ENCODE measurements at places on chromosomes 7 and 10. TPM values are rescaled to one million over a fixed set of nuclear protein-coding genes. Genes with fewer than 3 reads are reported as not detected.

Gene GRID2IP
- total RNA-seq, result not detected

Gene DLX5
- not detected for total RNA-seq

Gene DPP6
- not detected for total RNA-seq

Gene AGAP5
- 1.8 TPM for total RNA-seq

Gene ADIRF
- total RNA-seq, result 2.3 TPM

Gene NPTX2
- under 0.01 TPM for total RNA-seq

Gene HIBADH
- total RNA-seq, result 36.6 TPM

Gene TSPAN33
- total RNA-seq, result 0.36 TPM

Gene FAM131B
- total RNA-seq, result 3.4 TPM

Gene FAM25A
- not detected for total RNA-seq

Gene TRA2A
- total RNA-seq, result 36.4 TPM

Gene GRM3
- not detected for total RNA-seq

Gene OR6B1
- total RNA-seq, result not detected

Gene POP7
- total RNA-seq, result 14.9 TPM

Gene MRPL43
- 61.3 TPM for total RNA-seq

Gene PTF1A
- total RNA-seq, result not detected

Gene AKR1C8
- total RNA-seq, result not detected

Gene SFMBT2
- 1.1 TPM for total RNA-seq

Gene LBX1
- total RNA-seq, result not detected

Gene LRIT1
- not detected for total RNA-seq

Gene COL13A1
- total RNA-seq, result 12.2 TPM

Gene SEC31B
- 1.1 TPM for total RNA-seq

Gene ASAH2
- 0.18 TPM for total RNA-seq

Gene WDR86
- not detected for total RNA-seq

Gene AKR1C4
- not detected for total RNA-seq

Gene CTTNBP2
- 11.3 TPM for total RNA-seq

Gene TDRD1
- not detected for total RNA-seq

Gene ST8SIA6
- 0.18 TPM for total RNA-seq

Gene PLXNA4
- total RNA-seq, result under 0.01 TPM

Gene STEAP1B
- total RNA-seq, result 21.1 TPM

Gene NPY4R2
- total RNA-seq, result 0.36 TPM

Gene GHRHR
- total RNA-seq, result not detected

Gene PIP
- total RNA-seq, result not detected

Gene TEX36
- not detected for total RNA-seq

Gene HABP2
- not detected for total RNA-seq

Gene RET
- 0.18 TPM for total RNA-seq

Gene CLCN1
- total RNA-seq, result not detected

Gene PLCE1
- total RNA-seq, result 4.5 TPM

Gene BEND7
- total RNA-seq, result 3.1 TPM

Gene TSPAN12
- 0.72 TPM for total RNA-seq

All from IMR-90 (cell line).